LoVo (cell line): ENCODE measurements at places on chromosomes 2 and 18.

DNA sequence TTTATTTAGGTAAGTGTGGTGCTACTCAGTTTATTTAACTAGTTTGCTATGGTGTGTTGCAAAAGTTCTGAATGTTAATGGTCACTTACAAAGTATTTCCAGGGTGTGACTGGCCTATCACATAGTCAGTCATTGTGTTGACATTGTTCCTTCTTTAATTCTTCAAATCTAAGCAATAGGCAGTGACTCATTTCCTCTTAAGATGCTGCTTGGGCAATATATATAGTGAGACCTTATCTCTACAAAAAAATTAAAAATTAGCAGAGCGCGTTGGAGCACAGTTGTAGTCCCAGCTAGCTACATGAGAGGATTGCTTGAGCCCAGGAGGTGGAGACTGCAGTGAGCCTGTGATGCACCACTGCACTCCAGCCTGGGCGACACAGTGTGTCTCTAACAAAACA is 5.8 kb upstream of the CCDC88A start:
- peak; percentile 76 for DNase-seq

- no peak for DNase-seq
Observed at GRCh38 chr18:45932708-45933107, 34.4 kb downstream of the EPG5 start.

- no peak for DNase-seq
Observed at GRCh38 chr2:135573620-135574019, 42.3 kb downstream of the R3HDM1 start.

GRCh38 chr2:24010477-24011249 is 778 bp downstream of the MFSD2B start:
- DNase-seq = no peak

- no peak for DNase-seq
Observed at GRCh38 chr2:98485453-98485755, 40.7 kb downstream of the INPP4A start.
